ENCODE measurements at places on chromosomes 16 and 17. TPM values are rescaled to one million over a fixed set of nuclear protein-coding genes. Genes with fewer than 3 reads are reported as not detected.

SDF2 gene
- total RNA-seq = 50.7 TPM

TPPP3 gene
- total RNA-seq = 0.64 TPM

NOD2 gene
- total RNA-seq = 0.15 TPM

CFAP97D1 gene
- not detected for total RNA-seq

IL17C gene
- total RNA-seq = 0.15 TPM

BCL6B gene
- total RNA-seq = not detected

BCAR1 gene
- 38.9 TPM for total RNA-seq

HBA1 gene
- total RNA-seq = not detected

RNF43 gene
- not detected for total RNA-seq

Measured in A375 (cell line).